Cardiac muscle cell (in vitro differentiated cells and primary cell): ENCODE measurements at places on chromosomes 5 and 9.

- no peak for DNase-seq
These were observed 55.4 kb downstream of the SNCAIP start for GRCh38 chr5:122367456-122367855.

GRCh38 chr9:138119202-138120027 is 241.8 kb downstream of the CACNA1B start:
- no peak for DNase-seq

DNA sequence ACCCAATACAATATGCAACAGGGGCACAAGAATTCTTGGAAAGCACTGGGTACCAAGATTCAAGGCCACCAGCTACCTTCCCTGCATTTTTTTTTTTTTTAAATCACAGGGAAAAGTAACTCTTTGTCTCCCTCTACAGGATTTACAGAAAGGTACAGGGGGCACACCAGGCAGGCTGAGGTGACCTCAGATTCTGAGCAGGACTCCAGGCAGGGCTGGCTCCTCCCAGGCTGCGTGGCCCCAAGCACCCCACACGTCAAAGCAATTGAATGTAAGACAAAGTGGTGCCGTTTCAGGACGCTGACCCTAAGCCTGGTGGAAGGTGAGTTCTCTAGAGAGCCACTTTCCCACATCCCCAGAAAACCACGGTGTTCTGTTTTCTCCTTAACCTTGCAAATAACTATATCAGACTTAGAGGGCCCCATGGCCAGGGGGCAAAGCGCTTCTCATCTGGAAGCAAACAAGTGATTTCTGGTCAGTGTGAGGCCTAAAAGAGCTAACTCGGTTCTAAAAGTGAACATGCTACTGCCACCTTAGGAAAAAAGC is 222.6 kb downstream of the ROR2 start:
- DNase-seq: peak; percentile 54

DNA sequence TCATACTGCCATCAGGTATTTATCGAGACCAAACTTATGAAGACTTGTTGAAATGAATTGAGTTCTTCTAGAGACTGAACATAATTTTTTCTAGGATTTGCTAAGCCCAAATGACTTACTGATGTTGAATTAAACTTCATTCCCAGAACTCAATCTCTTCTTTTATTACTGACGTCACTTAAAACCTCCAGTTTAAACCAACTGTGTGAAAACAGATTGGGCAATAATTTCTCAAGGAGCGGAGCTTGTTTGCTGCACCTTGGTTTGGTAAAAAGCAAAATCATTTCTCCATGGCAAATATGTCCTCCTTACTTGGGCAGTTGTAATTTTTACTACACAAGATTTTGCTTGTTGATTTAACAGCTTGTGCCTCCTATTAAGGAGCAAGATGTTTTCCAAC is 37.4 kb downstream of the CFAP90 start:
- no peak for DNase-seq

- no peak for DNase-seq
These were observed 203.4 kb downstream of the GADD45G start for GRCh38 chr9:89808076-89808755.
